Lower lobe of right lung (tissue), 2 donors: ENCODE measurements at places on chromosomes 4 and X. TPM values are rescaled to one million over a fixed set of nuclear protein-coding genes. Genes with fewer than 3 reads are reported as not detected.

- DNase-seq = no peak
Observed at GRCh38 chr4:159770401-159770800, 667.5 kb downstream of the RAPGEF2 start.

DNA sequence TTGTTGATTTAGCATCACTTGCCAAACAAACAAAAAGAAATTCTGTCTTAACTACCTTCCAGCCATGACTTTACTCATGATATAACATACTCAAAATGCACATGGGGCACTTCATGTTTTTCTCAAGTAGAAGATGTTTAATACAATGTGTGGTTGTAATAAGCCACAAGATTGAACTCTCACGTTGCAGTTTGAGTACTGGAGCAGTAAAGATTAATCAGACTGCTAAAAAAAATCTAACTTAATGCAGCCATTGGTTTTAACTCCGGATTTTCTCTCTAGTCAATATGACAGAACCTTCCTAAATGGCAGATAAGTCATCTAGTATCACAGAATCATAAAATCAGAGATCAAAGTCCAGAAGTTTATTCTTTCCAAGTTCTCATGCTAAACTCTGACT is 117.9 kb downstream of the SH3KBP1 start:
- no peak for DNase-seq

DNA sequence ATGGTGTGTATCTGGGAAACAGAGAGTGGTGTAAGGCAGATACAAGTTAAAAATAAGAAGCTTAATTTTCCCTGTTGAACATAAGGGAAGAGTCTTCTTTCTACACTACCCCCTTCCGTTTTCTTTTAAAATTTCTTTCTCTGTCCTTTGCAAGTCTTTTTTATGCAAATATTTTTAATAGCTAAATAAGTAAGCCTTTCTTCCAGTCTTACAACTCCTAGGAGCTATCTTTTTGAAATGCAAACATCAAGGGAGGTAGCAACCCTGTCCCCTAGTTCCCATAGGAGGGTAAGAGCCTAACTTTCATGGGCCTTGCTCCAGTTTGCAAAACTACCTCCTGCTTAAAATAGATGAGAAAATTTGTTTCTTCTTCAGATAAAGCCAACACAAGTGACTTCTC is 121.5 kb downstream of the MBNL3 start:
- DNase-seq = no peak

DNA sequence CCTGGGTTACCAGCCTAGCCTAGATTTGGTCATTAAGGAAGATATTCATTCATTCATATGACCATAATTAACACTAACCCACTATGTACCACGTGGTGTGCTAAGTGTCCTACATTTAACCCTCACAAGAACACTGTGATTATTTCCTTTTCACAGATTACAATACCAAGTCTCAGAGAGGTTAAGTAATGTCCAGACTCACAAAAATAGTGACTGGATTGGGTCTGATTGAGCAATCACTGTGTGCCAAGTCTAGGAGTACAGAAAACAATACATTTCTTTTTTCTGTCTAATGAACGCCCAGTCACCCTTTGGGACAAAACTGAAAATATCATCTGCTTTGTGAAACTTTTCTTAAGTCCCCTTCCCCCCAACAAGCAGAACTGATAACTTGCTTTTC is 7.6 kb upstream of the DLG3 start:
- no peak for DNase-seq

Gene TRIM61
- total RNA-seq = 0.89 TPM

GRCh38 chrX:148069759-148070503 is 88.8 kb downstream of the FMR1NB start:
- no peak for DNase-seq

Gene IBSP
- total RNA-seq = not detected

DNA sequence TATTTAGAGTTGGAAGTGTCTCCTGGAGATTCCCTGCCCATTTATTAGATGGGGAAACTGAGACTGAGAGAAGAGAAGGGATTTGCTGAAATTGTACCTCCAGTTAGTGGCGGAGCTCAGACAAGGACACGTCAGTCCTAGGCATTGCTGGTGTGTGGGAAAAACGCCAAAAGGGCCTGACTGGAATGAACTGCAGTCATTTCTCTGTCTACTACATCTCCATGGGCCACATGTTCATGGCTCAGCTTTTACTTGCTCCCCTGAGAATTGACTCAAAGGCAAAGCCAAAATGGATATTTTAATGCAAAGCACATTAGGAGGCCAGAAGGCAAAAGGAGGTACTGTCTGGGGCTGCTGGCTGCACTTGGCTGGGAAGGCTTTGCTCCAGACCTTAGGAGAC is 3.9 kb downstream of the TFDP3 start:
- DNase-seq = no peak

Gene MXRA5
- 7.0 TPM for total RNA-seq

DNA sequence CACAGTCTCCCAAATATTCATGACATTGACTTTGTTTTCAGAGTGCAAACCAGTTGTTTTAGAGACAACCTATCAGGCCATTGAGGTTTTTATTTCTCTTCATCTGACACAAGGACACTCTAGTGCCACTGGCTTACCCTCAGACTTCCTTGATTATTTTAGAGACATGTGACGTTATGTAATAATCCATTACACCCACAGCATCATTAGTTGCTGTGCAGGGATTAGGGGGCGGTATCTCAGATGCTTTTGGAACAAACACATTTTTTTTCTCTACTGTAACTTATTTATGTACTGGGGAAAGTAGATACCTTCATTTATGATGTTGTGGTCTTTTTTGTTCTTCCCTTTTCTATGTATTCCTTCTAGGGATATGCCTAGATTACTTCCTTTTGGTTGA is 2293.1 kb downstream of the PCDH7 start:
- DNase-seq = no peak

DNA sequence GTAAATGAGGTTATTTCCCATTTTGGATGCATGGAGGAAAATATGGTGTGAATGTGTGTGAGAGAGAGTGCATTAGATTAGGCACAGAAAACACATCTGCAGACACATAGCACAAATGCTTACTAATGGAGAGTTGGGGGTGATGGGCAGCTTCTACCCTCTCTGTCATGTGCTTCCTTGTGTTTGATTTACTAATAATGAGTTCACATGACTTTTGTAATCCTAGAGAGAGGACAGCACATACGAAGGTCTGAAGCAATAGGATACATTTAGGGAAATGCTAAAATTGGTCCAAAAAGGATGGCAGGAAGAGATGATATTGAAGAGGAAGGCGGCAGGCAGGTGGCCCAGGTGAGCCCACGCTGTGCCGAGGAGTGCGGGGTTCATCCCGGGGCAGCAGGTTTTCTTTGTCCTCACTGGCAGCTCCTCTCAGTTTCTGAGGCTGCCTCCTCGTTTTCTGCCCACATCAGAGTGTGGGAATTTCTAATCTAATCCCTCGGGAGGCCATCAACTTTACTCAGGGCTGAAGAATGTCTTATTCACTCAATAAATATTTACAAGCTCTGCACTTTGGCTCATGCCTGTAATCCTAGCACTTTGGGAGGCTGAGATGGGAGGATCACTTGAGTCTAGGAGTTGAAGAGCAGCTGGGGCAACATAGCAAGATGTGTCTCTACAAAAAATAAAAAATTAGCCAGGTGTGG is 15.9 kb upstream of the MAP9 start:
- DNase-seq = no peak

GRCh38 chrX:51896626-51897025 is 3.2 kb downstream of the MAGED1 start:
- DNase-seq = no peak

Gene USP9X
- 75.6 TPM for total RNA-seq

DNA sequence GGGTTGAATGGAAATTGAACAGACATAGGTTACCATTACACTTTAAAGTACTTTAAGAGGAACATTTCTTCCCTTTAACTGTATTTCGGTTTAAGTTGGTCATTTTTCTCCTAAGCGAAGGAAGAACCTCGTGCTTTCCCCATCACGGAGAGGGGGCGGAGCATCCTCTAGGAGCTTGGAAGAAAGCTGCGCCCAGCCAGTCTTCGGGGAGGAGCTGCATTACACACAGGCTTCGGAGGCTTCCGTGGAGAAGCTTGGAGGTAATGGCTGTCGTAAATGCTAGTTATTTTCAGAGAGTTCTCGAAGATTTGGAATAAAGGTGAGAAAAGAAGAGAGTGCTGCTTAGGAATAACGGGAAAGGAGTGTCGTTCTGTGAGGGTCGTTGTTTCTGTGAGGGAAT is at the start of gene PWWP3B:
Gene PWWP3B, plus strand, starts transcription at position 199 of the 400 bp plus-strand sequence. CDS start 37,128 bp downstream, outside the sequence.
- DNase-seq = peak; percentile 48
